KG1 (cell line): ENCODE measurements at places on chromosomes 7 and 10.

DNA sequence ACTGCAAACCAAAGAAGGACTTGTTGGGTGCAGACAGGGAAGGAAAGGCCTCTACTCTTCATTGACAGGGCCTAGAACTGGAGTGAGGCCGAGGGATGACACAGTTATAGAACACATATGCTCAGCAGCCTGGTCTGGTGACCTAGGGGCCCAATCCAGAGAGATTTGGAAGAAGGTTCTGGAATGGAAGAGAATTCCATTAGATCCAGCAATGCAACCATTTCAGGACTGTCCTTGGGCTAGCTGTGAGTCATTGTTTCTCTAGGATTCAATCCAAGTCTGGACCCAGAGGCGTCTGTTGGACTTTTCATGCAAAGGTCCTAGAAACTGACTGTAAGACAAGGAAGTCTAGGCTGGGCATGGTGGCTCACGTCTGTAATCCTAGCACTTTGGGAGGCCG lies 59.2 kb downstream of the WIPF3 start:
- DNase-seq, result no peak

DNA sequence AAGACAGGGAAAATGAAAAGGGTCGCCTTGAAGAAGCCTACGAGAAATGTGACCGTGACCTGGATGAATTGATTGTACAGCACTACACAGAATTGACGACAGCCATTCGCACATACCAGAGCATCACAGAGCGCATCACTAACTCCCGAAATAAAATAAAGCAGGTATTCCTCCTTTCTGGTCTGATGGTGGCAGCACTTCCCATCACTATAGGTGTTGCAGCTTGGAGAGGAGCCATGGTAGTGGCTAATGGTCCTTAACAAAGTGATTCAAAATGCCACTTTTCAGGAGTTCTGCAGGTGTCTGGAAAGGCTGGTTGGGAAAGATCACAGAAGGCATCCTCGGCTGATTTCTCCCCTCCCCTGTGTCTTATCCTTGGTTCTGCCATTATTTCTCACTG lies 22.1 kb downstream of the EXOC4 start:
- no peak for DNase-seq

- no peak for DNase-seq
These were observed 7.9 kb upstream of the GSDME start for GRCh38 chr7:24764972-24765744.

DNA sequence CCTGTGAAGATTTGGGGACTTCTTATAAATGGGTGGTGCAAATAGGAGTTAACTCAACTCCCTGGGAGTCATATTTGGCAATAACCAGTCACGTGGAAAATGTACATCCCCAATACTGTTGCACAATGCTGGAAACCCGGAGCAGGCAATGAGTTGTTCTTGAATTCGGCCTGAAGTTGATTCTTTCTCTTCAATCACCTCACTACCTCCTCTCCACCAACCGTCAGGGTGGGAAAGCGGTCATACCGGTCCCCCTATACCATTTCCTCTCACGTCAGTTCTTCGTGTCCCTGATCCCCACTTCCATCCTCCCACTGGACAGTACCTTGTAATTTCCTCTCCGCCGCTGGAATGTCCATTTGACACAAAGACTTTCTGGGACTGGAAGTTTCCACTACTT lies 2.8 kb downstream of the GIMAP5 start:
- no peak for DNase-seq

GRCh38 chr10:77071001-77071511 lies 566.6 kb downstream of the KCNMA1 start:
- no peak for DNase-seq
